Activated gamma-delta T cell treated with anti-CD3 and anti-CD28 coated beads, Interleukin-2, amount 50 U/mL, for 16 hours (primary cell): ENCODE measurements at places on chromosomes 16 and 17.

DNA sequence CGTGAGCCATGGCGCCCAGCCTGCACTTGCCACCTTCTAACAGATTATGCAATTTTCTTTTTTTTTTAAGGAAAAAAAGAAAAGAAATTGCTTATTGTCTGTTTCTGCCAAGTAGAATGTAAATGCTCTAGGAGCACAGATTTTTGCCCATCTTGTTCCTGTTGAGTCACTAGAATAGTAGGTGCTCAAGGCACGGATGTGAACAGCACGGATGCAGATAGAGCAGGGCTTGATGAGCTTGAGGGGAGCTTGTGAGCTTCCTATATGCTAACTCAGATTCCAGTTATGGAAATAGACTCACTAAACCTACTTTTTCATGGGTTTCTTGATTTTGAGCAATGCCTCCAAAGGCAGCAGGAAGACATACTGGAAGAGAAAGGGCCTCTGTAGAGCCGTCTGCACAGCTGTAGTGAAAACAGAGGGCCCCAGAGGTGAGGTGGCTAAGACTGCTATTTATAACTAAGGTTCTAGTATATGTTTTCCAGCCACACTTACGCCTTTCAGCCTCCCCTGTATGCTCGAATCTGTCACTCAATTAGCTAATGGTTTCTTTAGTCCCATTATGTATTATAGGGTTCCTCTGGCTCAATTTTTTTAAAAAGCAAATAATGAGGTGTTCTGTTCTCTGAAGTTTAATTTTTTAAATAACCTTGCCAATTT is 72.8 kb downstream of the WWP2 start:
- no peak for DNase-seq

DNA sequence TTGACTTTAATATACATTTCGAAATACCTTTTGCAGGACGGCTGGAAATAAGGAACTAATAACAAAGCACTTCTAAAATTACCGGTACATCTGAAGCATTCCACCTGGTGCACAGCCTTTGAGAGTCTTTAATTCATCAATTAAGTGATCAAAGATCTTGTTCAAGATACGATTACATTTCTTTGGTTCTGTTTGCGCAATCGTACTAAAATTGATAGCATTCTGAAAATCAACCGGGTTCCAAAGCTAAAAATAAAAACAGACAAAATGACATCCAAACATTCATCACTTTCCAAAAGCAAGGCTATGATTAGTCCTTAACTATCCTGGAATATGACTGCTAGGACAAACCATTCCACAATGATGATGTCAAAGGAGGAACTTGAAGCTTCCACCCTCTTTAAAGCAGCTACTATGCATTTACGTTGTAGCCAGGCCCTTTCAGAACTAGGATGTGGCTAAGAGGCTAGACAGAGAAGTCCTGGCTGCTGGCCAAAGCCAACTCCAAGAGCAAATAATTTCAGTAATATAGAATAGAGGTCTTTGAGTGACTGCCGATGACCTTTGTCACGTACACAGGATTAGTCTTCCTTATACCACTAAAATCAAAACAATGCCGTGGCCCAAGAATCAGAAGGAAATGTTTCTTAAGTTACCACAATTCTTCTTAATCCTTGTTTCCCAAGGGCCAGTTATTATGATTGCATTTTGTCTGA is 299.8 kb upstream of the PSMD7 start:
- no peak for DNase-seq

GRCh38 chr17:83180996-83181481 is 101.6 kb downstream of the METRNL start:
- no peak for DNase-seq

GRCh38 chr16:87555647-87556046 is 46.7 kb upstream of the JPH3 start:
- DNase-seq: no peak

DNA sequence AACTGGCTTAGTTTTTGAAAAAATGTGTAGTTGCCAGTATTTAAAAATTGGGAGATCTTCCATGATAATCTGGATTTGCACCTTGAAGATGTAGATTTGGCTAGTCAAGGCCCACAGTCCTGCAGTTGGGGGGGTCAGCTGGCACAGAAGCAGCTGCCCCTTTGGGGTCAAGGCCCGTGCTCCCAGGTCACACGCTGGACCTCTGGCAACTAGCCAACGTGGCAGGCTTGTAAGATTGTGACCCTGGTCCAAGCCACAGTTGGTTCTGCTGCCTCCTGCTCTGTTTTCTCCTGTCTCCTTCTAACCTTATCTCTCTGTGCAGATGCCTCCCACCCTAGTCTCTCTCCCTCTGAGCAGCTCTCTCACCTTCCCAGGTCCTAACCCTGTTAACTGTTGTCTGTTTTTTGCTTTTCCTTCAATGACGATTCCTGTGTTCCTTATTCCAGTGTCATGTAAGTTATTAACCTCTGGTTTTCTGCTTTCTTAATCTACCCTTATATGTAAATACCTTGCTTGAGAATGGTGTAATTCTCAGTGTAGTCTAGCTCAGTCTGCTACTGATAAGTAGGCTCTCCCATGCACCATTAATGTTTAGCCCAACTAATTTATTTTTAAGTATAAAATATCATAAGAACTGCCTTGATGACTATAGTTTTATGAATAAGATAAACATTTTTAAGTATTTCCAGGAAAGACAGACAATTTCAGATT is 27.9 kb downstream of the CLEC16A start:
- DNase-seq: no peak

DNA sequence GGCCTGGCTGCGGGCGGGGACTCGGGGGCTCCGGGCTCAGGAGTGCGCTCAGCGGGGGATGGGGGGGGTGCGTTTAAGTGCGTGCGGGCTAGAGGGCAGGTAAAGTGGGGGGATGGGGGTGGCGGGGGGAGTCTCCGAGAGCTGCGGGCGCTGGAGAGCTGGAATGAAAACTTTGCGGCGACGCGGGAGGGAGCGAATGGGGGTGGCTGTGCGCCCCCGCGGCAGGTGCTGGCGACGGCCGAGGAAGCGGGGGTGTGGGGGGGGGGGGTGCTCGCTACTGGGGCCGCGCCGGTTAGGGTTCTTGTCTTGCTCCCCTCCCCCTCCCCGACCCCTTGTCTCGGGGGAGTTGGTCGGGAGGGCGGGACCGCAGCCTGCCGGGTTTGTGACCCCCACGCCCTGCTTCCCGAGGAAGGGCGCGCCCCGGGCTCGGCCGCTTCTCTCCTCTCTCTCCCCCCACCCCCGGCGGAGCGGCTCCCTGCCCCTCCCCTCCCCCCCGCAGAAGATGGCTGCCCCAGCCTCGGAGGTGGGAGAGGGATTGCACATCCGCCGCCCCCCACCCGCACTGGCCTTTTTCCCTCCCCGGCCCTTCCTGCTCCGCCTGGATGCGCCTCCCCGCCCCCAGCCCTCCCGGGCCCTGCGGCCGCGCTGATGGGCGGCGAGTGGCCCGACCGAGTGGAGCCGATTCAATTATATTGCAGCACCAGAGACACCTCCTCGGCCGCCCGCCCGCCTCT is 649 bp downstream of the GSE1 start:
- no peak for DNase-seq

GRCh38 chr17:68255731-68256538 is 8.1 kb downstream of the AMZ2 start:
- no peak for DNase-seq

DNA sequence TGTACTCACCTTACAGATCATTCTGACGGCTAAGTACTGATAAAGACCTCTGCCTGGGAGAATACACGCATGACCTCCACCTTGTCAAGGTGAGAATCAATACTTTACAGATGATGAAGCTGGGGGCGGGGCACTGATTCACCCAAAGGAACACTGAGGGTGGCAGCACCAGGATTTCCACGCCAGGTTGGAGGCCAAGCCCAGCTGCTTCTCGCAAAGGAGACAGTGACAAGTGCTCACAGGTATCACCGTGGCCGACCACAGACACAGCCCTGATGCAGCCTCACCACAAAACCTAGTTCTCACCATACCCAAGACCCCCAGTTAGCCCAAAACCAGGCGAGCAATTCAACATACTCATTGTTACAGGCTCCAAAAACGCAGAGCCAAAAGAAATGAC is 434.2 kb downstream of the SOX9 start:
- DNase-seq: no peak

DNA sequence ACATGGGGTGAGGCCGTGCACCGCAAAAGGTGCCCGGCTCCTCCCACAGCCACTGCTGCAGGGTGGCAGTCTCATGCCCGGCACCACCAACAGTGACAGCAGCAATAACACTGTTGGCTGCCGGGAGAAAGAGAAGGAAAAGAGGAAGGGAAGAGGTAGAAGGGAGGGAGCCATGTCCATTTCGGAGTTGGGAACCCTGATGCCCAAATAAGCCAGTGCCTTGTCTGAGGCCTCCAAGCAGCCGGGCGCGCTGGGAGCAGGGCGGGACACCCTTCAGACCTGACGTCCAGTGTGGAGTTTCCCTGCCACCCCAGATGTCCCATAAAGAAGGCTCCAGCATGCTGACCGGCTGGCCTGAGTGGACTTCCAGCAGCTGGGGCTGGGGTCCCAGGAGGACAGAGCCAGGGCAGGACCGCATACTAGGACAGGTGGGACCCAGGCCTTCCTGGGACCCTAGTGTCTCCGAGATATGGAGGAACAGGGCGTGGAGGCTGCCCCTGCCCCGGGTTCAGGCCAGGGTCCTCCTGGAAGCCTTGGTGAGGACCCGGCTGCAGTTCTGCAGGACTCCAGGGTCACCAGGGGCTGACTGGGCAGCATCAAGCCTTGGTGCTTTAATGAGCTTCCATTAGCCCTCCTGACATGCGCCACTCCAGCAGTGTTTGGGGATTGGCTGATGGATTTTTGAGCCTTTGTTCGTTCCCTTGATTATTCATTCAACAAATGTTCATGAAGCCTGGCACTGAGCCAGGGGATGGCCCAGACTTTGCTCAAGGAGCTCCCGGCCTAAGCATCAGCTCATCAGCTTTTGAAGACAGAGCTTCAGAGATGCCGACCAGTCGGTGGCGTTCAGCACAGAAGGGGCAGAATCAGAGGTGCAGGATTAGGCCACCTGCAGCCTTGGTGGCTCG is 223.6 kb upstream of the CIBAR2 start:
- no peak for DNase-seq

DNA sequence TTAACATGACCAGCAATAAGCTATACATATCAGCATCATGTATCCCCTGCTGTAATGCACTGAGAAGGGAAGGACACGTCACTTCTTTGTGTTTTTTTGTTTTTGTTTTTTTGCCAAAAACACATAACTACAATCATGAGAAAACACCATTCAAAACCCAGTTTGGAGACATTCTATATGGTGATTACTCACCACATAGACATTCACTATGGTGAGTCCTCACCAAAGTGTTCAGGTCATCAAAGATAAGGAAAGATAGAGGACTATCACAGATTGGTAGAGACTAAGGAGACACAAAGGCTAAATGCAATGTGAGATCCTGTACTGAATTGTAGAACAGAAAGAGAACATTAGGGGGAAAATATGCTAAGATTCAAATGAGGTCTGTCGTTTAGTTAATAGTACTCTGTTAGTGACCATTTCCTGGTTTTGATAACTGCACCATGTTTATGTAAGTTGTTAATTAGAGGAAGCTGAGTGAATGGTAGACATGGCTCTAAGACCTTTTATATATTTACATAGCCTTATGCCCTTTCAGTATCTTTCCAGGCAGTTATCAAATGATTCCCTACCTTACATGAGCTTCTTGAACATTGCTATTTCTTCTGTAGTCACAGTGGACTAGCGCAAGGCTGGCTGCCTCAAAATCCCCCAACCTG is 46.6 kb downstream of the PIK3R5 start:
- no peak for DNase-seq

DNA sequence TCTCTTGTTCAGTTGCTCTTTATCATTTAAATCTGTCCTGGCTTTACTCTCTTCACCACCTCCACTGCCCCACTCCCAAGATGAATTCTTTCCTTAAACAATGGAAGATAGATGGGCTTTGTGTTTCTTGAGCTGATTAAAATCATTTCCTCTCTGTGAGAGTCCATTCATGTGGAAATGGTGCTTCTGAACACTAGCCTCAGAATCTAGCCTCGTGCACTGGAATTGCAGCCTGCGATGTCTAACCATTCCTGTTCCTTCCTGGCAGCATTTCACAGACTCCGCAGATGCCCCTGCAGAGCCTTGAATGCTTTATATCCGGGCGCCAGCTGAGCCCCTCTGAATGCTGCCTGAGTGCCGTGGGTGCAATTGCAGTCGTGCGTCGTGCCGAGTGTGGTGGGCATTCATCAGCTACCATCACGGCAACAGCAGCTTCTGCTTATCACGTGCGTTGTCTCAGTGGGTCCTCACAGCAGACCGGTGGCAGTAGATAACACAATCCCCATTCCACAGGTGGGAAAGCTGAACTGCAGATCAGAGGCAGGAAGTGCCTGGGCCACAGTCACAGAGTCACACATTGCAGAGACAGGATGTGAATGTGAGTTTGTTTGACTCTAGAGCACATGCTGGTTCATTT is 172.8 kb upstream of the WSCD1 start:
- DNase-seq: no peak

GRCh38 chr16:71352963-71353460 is 5.5 kb upstream of the CALB2 start:
- DNase-seq: no peak

GRCh38 chr17:1206026-1206777 is 26.4 kb upstream of the ABR start:
- DNase-seq: no peak

GRCh38 chr16:3158510-3159314 is 23.9 kb downstream of the ZNF213 start:
- peak; percentile 93 for DNase-seq

GRCh38 chr17:5555254-5555653 is 29.1 kb downstream of the NLRP1 start:
- DNase-seq: no peak

DNA sequence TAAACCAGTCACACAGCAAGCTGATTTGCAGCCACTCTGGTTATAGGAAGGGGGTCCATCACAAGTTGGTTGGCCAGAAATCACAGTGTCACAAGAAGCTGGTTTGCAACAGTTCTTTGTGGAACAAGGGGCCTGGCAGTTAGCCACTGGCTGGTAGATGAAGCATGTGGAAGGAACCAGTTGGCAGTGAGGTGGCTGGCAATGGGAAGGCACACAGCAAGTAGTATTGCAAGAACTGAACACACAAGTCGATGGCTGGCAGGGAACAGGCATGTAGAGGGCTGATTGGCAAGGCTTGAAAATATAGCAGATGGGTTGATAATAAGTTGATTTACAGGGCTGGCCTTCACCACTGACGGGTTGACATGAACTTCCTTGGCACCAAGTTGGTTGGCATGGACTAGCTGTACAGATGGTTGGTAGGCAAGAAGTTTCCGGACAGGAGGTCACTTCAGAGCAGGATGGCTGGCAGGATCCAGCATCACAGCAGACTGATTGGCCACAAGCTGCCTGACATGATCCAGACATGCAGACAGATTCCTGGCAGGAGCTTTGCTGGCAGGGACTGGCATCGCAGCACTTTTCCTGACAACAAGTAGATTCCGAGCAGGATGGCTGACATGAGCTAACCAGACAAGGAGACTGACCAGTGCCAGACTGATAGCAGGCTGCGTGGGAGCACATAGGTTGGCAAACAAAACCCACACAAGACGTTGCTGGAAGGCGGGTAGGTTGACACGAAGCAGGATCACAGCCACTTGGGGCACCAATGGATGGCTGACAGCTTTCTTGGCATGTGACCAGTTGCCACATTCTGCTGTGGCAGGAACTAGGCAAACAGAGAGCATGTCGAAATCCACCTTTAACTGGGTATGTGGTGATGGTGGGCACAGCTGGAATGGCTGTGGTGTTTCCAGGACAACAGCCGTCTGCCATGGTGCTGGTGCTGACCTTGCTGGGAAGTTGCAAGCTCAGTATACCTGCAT is at the start of gene KRTAP29-1:
KRTAP29-1 (minus strand) TSS at position 936 of the 986 bp plus-strand sequence; CDS start at position 936, 0 bp downstream.
- DNase-seq: no peak

- peak; percentile 74 for DNase-seq
Observed at GRCh38 chr16:75620326-75621169, 2.5 kb downstream of the ADAT1 start.
